ENCODE measurements at places on chromosomes 2 and 18.

GRCh38 chr2:150045601-150046000 lies 441.9 kb downstream of the RND3 start:
- DNase-seq: no peak

GRCh38 chr2:113276216-113276760 lies 2.4 kb downstream of the PAX8 start:
- no peak for DNase-seq

- no peak for DNase-seq
Observed at GRCh38 chr2:204869132-204869823, 324.0 kb downstream of the PARD3B start.

- no peak for DNase-seq
Observed at GRCh38 chr2:9092383-9093282, 89.1 kb upstream of the MBOAT2 start.

GRCh38 chr2:197867624-197868023 lies 63.2 kb downstream of the PLCL1 start:
- DNase-seq: no peak

DNA sequence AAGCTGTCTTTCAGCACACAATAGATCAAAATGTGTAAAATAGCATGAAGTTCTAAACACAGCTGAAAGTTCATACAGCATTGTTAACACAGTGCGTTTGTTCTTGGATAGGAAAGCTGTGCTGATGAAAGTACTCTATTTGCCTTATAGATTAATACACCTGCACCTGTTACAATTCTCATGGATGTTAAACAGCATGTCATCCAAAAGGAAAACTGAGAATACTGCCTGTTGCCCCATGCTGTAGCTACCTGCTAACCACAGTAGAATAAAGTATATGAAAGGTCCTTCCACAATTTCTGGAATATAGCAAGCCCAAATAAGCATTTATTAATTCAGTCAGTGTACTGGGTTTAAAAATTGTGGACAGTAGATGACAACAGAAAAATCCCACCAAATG lies 166.7 kb upstream of the DTNA start:
- DNase-seq: peak; percentile 28

GRCh38 chr18:49135877-49136276 lies 185.1 kb upstream of the SMAD7 start:
- DNase-seq: no peak

DNA sequence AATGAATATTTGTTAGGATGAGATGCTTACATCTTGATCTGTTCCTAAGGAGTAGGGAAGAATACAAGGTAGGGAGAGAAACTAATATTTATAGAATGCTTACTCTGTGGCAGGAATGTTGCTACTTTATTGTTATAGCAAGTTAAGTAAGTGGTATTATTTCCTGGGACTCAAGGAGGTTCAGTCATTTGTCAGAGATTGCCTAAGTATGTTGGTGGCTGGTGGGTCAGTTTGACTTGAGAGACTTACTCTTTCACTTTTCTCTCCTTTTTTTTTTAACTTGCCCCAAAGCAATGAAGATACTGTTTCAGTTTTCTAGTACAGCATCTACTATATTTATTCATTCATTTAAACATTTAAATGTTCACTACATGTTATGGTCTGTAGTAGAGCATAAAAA lies 209.2 kb upstream of the STON1 start:
- no peak for DNase-seq

GRCh38 chr18:1599196-1599595 lies 694.5 kb downstream of the ADCYAP1 start:
- no peak for DNase-seq

DNA sequence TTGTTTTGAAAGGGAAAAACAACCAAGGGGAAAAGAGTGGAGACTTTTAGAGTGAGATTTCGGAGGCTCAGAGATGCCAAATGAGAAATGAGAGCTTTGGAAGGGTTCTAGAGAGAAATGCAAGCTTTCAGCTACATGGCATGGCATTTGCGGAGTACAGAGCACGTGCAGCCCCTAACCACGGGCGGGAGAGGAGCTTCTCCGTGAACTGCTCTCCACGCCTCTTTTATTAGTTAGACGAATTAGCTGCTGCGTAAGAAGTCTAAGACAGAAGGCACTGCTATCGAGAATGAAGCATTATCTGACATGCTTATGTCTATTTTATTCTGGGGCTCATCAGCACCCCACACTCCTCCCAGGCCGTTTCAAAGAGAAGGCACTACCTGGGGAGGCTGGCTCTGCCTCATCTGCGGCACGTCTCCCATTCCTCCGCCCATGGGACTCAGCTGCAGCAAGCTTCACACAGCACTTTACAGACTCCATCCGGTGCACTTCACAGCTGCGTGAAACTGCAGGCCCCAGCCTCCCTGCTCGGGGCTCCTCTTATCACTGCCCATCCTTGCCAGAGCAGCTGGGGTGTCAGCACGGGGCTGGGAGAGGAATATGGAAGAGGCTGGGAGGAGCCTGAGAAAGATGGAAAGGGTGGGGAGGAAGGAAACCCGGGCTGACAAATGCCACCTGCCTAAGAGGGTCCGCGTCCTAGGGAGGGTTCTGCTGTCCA lies 207.3 kb upstream of the APCDD1 start:
- no peak for DNase-seq

GRCh38 chr2:24330161-24330560 lies 30.2 kb downstream of the ITSN2 start:
- no peak for DNase-seq

- DNase-seq: peak; percentile 49
Observed at GRCh38 chr2:26521054-26521912, 43.4 kb upstream of the OTOF start.

DNA sequence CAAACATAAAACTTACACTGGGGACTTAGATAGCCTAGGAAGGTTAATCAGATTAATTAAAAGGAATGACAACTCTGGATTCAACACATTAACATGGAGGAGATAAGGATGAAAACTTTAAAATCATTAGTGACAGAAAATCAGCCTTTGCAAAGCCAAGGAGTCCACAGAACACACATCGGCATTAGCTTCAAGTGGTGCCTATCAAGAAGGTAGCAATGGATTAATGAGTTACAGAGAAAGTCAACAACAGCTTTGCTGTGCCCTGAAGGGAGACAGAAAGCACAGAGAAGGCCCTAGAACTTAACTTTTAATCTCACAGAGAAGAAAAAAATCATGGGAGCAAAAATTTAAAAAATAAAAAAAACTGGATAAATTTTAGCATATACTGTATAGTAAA lies 88.6 kb downstream of the KCNH7 start:
- no peak for DNase-seq

All from NCI-H345 (cell line).